Right ventricle myocardium superior (tissue), 1 donor: ENCODE measurements at places on chromosomes 1 and 21.

DNA sequence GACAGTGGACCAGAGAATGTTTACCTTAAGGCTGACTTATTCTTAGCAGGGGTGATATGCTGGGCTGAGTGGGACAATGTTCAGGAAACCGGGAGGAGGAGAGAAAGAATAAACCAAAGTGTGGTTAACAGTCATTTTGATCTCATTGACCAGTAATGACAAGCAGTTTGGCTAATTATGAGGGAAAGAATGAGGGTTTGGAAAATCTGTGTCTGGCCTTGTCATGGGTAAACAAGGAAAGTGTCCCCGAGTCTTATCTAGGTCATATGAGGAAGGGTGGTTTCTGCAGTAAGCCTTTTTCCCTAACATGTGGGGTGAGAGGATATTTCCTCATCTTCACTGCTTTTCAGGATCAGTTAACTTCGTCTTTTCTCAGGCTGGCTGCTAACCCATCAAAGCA lies 155.0 kb downstream of the TPR start:
- DNase-seq = no peak

GRCh38 chr1:41740630-41741239 lies 178.0 kb downstream of the HIVEP3 start:
- DNase-seq = no peak

DNA sequence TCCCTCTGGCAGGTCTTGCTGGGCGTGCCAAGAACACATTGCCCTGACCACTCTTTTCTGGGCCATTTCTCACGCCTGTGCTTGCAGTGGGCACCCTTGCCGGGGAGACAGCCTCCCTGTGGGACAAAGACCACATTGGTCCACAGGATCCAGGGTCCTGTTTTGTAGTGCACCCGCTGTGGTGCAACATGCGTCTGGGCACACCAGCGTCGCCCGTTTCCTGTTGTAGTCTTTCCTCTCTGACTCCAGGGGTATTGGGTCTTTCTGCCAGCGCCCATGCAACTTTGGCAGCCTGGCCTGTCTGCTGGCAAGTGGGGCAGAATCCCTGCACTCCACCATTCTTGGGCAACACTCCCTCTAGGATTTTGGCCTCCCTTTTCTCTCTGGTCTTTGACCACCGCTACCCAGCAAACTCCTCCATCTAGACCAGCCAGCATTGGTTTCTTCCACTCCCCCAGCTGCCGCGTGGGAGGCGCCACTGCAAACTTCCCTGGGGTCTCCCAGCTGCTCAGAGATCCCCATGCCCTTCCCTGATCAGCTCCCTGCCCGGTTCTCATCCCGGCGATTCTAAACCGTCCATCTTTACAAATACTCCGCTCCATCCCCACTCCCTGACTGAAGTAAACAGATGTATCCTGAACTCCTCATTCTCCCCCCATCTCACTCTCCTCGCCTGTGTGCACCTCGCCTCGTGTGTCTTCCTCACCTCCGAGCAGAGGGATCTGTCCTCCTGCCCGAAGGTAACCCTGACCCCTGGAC lies 1.2 kb upstream of the TPRG1L start:
- DNase-seq = peak; percentile 33

GRCh38 chr1:181257117-181257516 lies 168.6 kb downstream of the IER5 start:
- DNase-seq = no peak

DNA sequence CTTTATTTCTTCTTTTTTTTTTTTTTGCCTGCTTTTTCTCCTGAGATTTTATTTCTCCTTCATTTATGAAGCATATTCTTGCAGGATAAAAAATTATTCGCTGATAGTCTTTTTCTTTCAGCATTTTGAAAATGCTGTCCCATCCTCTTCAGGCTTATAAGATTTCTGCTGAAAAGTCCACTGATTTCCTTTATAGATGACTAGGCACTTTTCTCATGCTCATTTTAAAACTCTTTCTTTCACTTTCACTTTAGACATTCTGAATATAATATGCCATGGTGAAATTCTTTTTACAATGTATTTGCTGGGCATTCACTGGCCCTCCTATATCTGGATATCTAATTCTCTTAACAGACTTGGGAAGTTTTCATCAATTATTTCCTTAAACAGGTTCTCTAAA lies 25.5 kb upstream of the GTF2B start:
- no peak for DNase-seq

- DNase-seq = no peak
These were observed 660.0 kb downstream of the PTPRC start for GRCh38 chr1:199298825-199299224.

- DNase-seq = no peak
These were observed 45.9 kb downstream of the KIRREL1 start for GRCh38 chr1:158039380-158039779.

GRCh38 chr1:77976433-77977076 lies 2.3 kb downstream of the FUBP1 start:
- DNase-seq = no peak

GRCh38 chr1:244962130-244962529 lies 97.8 kb upstream of the HNRNPU start:
- DNase-seq = no peak

GRCh38 chr1:47810964-47811682 lies 186.1 kb downstream of the TRABD2B start:
- DNase-seq = no peak

GRCh38 chr21:45186709-45187108 lies 101.0 kb downstream of the POFUT2 start:
- DNase-seq = no peak

GRCh38 chr1:71273334-71273733 lies 192.5 kb upstream of the ZRANB2 start:
- DNase-seq = no peak

DNA sequence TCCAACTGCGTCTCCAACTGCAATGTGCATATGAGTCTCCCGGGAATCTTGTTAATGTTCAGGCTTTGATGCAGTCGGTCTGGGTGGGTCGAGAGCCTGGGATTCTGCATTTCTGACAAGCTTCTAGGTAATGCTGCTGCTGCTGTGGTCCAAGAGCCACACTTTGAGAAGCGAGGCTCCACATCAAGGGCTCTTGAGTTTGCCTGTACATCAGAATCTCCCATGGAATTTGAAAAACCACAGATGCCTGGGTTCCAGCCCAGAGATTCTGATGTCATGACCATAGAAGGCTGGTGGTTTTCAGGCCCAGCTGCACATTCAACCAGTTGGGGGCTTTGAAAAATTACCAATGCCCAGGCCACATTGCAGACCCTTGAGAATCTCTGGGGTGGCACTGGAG lies 93.9 kb upstream of the TARDBP start:
- DNase-seq = no peak

DNA sequence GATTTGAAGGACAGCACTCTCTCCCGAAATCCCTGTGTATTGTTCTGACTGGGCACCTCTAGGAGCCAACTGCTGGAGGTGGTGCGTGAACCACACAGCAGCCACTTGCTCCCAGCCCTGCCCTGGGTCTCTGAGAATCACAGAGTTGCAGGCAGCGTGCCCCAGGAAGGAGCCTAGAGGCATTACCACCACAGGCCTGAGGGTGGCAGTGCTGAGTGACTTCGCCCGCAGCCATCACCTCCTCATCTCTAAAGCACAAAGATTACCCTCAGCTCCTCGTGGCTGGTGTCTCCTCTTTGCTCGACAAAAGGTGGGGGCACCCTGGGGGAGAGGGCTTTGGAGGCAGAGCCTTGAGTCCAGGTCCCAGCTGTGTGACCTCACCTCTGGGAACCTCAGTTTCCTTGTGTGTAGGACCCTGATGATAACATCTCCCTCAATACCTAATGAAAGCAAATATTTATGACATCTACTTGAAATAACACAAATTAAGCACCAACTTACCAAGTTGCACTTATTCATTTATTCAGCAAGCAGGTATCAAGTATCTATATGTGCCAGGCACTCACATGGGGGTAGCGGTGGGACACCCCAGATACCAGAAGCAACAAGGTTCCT lies 86.3 kb downstream of the VWA5B1 start:
- peak; percentile 68 for DNase-seq
